AML-193 (cell line): ENCODE measurements at places on chromosomes 1 and 21.

DNA sequence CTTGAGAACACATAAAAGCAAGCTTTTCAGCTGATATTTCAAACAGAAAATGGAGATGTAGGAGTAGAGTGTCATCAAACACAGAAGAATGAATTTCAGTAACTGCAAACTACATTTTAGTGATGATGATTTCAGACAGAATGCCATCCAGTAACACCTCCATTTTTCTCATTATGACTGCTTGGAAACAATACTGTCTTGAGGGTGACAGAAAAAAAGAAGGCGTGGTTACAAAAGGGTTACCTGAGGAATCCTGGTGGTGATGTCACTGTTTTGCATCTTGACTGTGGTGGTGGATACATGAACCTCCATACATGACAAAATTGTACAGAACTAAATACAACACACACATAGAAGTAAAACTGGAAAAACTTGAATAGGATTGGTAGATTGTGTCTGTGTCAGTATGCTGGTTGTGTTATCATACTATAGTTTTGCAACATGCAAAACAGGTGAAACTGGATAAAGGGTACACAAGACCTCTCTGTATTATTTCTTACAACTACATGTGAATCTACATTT is 375.9 kb downstream of the PTBP2 start:
- no peak for DNase-seq

- DNase-seq, result no peak
Measured at GRCh38 chr1:183804916-183805841, at the start of gene RGL1. Gene RGL1 (plus strand): TSS chr1:183805120. CDS start chr1:183805298, 178 bp downstream.

DNA sequence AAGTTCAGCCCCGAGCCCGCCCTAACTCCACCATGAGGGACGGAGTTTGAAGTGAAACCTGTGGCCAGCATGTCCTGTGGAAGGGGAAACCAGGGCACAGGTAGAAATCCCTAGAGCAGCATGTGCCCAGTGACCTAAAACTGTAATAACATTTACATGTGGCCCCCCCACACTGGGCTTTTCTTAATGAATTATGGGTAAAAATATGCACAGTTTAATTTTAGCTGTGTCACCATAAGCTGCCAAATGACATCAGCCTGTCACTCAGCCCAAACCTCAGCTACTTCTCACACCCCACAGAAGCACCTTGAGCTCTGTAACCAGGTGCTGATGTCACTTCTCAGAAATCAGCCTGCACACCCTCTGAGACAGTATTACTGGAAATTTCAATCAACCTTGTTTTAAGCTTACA is 50.0 kb upstream of the SLC19A1 start:
- no peak for DNase-seq

DNA sequence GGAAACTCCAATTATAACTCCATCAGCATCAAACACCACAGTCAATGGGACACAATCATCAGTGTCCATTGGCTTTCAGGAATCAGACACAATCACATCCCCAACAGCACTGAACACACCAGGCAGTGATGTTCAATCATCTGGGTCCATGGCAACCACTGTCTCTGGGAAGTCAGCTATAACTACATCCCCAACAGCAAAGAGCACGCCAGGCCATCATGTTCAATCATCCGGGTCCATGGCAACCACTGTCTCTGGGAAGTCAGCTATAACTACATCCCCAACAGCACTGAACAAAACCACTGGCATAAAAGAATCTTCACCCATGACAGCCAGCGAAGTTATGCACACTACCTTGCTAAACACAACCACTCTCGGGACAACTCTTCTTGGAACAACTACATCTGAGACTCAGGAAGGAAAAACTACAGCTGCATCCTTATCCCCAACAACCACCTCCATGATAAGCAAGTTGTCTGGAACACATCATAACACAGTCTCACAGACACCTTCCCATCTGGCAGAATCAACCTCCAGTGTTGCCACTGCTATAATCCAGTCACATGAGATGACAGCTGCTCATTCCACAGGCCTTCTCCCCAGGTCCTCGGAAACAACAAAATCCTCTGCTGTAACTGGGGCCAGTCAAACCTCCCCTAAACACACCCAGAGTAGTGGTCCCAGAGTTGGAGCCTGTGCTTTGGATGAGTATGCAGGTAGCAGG is 19.9 kb downstream of the CATSPER4 start:
- DNase-seq, result no peak

DNA sequence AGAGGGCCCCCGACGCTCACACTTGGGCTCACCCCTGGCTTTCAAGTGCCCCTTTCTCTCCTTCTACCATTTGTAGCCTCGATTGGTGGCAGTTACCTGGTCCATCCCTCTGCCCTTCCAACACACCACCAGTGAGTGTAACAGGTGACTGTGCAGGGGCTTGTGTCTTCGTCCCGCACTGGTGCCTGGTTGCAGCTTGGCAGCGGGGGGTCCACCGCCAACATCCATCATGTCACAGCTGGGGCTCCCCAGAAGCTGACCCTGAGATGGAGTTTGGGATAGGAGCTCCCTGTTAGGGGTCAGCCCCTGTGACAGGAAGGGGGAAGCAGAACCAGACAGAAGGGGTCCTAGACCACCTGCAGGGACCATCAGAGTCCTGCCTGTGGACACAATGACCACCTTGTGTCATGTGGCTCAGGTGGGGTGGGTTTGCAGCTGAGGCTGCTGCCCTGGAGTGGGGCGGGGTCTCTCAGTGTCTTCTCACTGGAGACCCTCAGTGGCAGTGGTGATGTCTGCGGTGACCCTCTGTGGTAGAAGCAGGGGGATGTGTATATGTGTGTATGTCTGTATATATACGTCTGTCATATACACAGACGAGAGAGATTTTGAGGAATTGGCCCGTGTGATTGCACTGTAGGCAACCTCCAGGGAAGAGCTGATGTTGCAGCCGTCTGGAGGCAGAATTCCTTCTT is 3.6 kb upstream of the CALML6 start:
- no peak for DNase-seq

DNA sequence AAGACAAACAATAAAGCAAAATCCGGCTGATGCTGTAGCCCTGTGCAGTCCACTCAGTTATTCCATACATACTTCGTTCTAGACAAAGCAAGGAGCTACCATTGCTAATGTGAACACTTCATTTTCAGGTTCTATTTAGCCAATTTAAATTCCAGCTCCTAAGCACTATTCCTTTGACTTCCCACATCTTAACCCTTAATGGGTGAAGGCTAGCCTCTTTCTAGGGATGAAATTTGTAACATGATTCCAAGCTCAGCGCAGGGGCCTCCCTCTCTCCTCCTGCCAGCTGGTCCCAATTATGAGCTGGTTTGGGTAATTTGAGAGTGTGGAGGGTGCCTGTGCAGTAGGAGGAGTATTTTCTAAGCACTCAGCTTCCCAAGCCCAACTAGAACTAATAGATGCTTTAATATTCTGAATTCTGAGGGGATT is 53.9 kb upstream of the PTGFRN start:
- DNase-seq, result no peak
